Prostate gland (tissue), 2 donors: ENCODE measurements at places on chromosomes 5 and 9. TPM values are rescaled to one million over a fixed set of nuclear protein-coding genes. Genes with fewer than 3 reads are reported as not detected.

GRCh38 chr5:94745786-94746730 is 127.6 kb downstream of the SLF1 start:
- no peak for DNase-seq

DNA sequence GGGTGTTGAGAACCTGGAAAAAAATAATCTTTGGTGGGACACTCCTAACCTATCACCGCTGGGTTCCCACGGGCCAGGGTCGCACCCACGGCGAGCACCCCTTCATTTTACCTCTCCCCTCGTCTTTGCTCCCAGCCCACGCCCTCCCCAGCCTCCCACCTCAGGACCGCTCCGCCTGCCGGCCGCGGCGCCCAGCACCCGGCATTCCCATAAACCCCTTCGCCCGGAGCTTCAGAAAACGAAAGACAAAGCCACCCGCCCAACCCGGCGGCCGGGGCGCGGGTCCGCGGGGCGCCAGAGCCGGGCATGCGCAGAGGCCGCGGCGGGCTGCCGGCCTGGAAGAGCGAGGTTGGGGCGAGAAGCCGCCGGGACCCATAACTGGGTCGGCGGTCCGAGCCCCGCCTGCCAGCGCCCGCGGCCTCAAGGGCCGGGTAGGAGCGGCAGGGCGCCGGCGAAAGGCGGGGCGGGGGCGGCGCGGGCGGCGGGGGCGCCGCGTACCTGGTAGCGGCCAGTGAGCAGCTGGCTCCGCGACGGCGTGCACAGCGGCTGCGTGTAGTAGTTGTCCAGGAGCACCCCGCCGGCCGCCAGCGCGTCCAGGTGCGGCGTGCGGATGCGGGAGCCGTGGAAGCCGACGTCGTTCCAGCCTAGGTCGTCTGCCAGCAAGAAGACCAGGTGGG is 533 bp downstream of the ARSB start:
- DNase-seq = peak; percentile 83

GRCh38 chr9:93629920-93630319 is 53.5 kb downstream of the PHF2 start:
- no peak for DNase-seq

SARDH gene
- 7.2 TPM for total RNA-seq

- no peak for DNase-seq
Measured at GRCh38 chr5:132136906-132137305, 63.3 kb downstream of the CSF2 start.

DNA sequence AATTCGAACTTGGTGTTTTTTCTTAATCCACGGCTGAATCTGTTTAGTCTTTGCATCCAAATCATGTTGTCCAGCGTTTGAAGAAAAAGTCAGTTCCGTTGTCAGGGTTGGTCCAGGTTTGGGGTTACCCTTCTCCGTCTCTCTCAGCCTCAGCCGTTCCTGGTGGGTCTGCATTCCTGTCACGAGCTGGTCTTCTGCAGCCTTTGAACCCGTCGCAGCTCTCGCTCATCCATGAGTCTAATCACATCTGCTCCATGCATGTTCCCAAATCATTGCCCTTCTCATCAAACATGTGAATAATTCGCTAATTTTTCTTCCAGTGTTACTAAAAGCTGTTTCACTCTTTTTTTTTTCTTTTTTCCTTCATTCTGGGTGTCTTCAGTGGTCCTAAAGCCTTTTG is 39.0 kb upstream of the EXOC3 start:
- peak; percentile 1 for DNase-seq

DNA sequence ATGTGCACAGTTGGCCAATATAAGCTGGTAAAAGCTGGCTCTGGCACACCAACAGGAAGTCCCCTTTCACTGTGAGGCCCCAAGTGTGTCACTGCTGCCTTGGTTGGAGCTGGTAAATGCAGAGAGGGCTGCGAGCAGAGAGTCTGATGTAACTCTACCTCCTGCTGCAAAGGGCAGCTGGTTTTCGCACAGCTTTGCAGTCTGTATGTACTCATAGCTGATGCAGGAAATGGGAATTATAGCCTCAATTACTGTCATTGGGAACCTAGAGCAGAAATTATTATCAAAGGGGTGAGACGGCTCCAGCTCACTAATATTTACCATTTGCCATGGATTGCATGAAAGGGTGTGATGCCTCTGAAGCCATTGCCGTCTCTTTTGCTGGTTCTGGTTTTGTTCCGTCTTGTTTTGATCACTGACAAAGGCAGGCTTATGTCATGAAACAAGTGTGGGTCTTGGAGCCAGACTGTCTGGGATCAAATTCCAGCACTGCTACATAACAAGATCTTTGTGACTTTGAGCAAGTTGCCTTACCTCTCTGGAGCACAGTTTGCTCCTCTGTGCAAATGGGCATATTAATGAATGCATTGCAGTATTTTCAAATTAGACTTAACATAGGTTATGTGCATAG is 124.3 kb upstream of the SLC25A48 start:
- DNase-seq = no peak

HMMR gene
- total RNA-seq = 1.8 TPM

PPP3R2 gene
- total RNA-seq = not detected

APBA1 gene
- 7.5 TPM for total RNA-seq

- DNase-seq = no peak
Measured at GRCh38 chr5:179731791-179732411, 721 bp upstream of the MAML1 start.

GRCh38 chr9:74556685-74557084 is 59.5 kb downstream of the RORB start:
- no peak for DNase-seq

DNA sequence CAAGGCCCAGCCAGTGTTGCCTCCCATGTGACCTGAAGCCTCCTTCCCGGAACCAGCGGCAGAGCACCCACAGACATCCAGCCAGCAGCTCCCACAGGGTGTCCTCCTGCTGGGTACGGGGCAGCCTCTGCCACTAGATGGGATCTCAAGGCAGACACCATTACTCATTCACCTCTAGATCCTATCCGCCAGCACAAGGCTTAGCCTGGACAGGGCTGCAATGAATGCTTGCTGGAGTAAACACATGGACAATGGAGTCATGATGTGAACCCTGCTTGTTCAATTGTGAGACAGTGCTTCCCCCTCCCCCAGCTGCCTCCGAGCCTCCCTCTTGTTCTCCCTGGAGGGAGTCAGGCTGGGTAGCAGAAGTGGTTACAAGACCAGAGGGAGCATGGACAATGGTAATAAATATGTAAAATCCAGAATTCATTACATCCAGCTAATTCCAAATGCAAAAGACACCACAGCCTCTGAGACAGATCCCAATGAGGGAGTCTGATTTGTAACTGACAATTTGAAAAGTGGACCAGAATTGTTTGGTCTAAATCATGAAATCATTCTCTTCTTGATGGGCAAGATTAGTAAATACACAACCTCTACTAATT is 132.0 kb downstream of the CRB2 start:
- no peak for DNase-seq

DNA sequence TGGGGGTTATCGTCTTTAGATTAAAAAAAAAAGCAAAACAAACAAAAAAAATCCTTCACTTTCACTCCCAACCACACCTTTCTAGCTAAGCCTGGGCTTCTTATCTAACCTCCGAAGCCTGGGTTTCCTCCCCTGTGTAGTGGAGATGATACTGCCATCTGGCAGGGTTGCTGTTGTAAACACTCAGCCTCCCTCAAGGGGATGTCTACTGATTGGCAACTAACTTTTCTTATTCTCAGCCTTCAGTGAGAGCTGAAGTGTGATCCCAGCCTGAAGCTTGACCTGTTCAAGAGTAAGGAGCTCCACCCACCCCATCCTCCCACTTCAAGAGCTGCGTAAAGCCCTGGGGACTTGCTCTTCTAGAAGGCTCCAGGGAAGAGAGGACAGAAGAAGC is 21.5 kb upstream of the WWC1 start:
- no peak for DNase-seq

- DNase-seq = peak; percentile 48
Measured at GRCh38 chr9:113581865-113582697, 118.6 kb downstream of the RGS3 start.

S1PR3 gene
- 8.2 TPM for total RNA-seq

- no peak for DNase-seq
Measured at GRCh38 chr5:170216257-170216864, 16.4 kb upstream of the C5orf58 start.

GRCh38 chr9:85617141-85617670 is 124.5 kb downstream of the AGTPBP1 start:
- DNase-seq = no peak

PCDHGB4 gene
- total RNA-seq = 6.7 TPM

DNA sequence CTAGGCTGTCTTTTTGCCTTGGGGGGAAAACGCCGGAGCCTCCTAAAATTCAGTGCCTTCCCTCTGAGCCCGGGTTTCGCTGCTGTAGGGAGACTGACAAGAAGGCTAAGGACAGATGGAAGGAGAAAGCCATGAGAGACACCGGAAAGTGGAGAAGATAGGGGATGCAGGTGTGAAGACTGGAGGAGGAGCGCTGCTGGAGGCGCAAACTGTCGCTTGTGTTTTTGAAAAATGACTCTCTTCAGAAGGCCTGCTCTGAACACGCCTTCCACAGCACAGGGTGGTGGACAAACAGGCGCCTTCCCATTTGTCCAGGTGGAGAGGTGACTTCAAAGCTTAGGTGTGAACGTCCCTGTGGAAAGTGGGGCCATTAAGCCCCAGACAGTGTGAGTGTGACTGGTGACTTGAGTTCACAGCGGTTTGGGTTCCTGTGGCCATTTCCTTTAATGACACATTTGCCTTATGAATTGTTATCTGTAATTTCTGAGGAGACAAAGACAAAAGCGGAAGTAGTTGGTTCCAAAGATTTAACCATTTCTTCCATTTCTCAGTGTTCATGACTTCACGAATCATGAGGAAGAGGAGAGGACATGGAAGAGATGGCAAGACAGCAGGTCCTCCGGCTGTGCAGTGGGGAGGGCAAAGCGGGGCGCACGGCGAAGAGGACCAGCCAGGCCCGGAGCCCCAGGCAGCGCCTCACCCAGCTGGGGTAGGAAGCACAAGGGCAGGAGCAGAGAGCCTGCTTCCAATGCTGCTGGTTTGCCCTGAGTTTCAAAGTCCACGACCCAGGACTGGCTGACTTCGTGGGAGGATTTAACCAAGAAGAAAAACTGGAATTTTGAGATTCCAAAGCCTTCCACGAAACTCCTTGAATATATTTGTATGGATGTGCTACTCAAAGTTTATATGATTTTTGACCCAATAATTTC is 27.8 kb upstream of the SEMA4D start:
- no peak for DNase-seq

SELENOP gene
- 228 TPM for total RNA-seq

GRCh38 chr5:8864053-8864452 is 681.8 kb downstream of the SEMA5A start:
- no peak for DNase-seq
